ENCODE measurements at places on chromosomes 12 and 14.

DNA sequence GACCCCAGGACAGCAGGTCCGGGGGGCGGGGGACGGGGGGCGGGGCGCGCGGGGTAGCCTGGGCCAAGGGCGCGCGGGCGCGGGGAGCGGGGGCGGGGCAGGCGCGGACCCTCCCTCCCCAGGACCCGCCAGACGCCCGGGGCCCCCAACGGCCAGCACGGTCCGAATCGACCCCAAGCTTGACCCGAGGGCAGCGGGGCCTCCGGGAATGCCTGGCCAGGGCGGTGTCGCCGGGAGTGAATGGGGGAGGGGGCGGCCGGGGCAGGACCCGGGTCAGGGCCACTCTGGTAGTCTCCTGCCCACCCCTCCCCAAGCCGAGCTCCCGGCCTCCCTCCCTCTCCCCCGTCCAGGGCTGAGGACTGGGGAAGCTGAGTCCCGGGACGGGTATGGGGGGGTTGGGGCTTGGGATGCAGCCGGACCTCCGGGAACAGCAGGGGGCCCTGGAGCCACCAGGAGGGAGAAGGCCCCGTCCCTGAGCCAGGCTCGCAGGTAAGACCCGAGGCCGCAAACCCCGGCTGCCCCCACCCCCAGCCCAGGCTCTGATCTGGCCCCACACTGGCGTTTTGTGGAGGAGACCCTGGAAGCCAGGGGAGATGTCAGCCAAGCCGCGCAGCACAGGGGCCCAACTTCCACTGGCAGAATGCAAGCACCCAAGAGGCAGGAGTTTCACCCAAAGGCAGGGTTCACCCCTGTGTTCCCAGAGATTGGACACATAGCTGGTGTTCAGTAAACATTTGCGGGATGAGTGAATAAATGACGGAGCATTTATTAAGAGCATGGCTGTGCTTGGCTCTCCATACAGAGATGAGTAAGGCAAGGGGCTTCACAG is 545 bp upstream of the GALNT9 start:
- DNase-seq: no peak

GRCh38 chr12:29044799-29045198 is 104.3 kb upstream of the FAR2 start:
- no peak for DNase-seq

GRCh38 chr14:104405360-104406226 is 174.0 kb upstream of the C14orf180 start:
- no peak for DNase-seq

GRCh38 chr12:131468206-131468605 is 242.7 kb upstream of the SFSWAP start:
- no peak for DNase-seq

DNA sequence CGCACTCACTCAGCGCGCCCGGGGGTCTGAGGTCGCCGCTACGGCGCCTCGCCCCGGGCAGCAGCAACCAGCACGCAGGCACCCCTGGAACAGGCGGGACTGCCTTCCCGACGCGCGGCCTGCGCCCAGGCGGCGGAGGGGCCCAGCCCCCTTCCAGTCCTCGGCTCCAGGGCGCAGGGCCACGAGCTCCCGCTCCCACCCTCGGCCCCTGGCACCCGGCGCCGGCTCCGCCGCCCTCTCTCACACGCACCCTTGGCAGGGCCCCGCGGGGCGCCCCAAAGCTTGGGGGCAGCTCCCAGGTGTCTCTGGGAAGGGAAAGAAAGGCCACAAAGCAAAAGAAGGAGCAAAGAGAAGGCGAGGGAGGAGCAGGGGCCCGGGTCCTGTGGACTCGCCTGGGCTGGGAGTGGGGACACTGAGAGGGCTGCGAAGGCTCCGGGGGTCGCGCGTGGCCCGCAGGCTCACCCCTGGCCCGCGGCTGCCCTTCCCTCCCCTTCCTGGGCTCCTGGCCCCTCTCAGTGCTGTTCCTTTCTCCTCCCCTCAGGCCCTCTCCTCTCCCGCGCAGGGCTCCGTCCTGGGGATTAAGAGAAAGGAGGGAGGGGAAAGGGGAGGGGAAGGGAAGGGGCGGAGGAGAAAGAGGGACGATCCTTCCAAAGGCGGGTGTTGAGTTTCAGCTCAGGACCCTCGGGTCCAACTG is 907 bp upstream of the EFS start:
- no peak for DNase-seq

DNA sequence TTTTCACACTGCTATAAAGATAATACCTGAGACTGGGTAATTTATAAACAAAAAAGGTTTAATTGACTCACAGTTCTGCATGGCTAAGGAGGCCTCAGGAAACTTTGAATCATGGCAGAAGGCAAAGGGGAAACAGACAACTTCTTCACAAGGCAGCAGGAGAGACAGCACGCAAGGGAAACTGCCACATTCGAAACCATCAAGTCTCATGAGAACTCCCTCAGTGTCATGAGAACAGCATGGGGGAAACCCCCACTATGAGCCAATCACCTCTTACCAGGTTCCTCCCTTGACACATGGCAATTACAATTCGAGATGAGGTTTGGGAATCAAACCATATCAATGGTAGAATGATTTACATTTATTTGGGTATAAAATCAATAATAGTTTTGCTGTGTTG is 558.5 kb downstream of the TMTC2 start:
- DNase-seq: no peak

DNA sequence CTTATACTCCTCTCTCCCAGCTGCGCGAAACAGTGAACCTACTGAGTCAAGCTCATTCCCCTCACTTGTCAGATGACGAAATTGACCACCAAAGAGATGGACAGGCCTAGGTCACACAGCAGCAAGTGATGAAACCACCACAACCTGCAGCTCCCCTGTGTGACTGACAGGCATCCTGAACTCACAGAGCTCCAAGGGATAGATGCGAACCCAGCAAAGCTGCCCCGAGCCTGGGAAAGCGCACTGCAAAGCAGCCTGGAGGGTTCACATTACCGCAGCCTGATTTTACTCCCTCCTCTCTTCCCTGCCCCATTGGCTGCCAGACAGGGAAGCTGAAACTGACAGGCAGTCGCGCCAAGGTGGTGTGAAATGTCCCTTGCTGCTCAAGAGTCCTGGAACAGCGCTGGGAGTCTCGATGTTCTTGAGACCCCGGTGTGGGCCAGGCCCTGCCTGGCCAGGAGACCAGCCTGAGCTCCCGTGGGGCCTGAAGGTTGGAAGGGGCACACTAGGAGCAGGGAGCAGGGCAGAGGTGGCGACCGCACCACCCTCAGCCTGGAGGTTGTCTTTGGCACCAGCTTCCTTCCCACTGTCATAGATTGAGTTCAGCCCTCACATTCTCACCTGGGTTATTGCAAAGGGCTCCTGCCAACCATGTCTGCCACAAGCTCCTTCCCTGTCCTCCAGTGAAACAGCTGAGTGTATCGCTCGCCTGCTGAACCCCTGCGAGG is 36.3 kb downstream of the SNRNP35 start:
- DNase-seq: no peak

DNA sequence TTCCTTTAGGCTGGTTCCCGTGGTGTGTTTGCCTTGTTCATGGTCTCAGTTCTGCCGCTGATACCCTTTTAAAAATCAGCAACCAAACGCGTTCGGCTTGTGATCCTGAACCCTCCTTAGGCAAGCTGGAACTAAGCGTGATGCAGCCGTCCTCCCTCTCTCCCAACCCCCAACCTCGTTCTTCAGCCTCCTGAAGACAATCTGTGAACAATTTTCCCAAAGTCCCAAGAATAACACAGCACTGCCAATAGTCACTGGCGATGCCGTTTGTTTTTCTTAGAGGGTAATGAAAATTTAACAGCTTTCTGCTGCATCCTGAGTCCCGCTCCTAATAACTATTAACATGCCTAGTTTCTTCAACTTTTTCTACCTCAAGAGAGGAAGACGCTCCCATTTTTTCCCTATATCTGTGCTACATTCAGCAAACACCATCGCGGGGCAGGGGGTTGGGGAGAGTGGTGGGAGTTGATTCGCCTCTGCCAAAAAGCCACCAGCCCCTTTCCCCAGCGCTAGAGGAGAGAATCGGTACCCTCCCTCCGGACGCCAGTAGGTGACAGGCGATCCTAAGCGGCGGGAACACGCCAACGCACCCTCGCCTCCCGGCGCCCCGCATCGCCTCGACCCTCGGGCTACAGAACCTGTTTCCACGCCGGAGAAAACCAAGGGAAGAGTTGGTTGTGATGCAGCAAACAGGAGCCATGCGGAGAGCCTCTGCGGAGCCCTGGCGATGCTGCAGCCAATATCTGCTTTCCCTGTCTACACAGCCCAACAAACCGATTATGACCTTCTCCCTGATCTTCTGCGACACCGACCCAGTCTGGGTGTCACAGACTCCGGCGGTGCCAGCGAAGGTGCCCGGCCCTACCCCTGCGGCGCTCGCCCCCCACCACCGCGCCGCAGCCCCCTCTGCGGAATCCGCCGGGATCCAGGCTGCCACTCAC is 752 bp downstream of the PRICKLE1 start:
- DNase-seq: peak; percentile 46

GRCh38 chr12:74490390-74491064 is 47.1 kb upstream of the ATXN7L3B start:
- no peak for DNase-seq

- DNase-seq: no peak
These were observed 7.6 kb upstream of the LRTM2 start for GRCh38 chr12:1812650-1813302.

DNA sequence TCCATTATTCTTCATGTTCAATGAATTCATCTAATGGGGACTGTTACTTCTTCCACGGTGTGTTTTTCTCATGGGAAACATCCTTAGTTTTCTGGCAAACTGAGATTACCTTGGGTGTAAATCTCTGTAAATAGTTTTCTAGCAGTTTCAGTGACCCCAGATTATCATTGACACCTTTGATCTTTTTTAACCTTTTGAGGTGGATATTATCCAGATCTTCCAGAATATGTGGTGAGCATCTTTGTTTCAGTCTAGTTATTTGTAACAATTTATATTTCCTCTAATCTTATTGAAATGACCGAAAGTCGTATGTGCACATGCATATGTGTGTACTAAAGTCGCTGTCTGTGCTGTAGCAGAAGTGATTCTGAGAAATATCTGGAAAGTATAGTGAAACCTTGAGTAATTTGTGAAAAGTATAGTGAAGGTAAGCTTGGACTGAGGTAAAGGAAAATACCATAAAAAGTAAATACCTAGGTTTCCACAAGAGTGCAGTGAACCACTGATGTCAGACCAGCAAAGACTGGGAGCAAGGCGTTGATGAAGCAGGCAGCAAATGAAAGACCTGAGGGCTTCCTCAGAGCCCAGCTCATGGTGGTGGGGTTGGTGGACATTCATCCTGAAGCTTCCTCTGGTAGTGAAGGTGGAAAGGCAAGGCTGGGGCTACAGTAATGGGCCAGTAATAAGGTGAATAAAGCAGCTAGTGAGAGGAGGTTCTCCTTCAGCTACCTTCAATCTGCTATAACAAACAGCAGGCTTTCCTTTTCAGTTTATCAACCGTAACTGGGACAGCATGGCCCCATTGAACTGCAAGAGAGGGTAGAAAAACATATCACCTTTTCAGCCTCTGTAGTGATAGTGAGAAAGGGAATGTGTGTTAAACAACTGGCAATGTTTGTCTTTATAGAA is 480.2 kb upstream of the FBXO33 start:
- DNase-seq: no peak

DNA sequence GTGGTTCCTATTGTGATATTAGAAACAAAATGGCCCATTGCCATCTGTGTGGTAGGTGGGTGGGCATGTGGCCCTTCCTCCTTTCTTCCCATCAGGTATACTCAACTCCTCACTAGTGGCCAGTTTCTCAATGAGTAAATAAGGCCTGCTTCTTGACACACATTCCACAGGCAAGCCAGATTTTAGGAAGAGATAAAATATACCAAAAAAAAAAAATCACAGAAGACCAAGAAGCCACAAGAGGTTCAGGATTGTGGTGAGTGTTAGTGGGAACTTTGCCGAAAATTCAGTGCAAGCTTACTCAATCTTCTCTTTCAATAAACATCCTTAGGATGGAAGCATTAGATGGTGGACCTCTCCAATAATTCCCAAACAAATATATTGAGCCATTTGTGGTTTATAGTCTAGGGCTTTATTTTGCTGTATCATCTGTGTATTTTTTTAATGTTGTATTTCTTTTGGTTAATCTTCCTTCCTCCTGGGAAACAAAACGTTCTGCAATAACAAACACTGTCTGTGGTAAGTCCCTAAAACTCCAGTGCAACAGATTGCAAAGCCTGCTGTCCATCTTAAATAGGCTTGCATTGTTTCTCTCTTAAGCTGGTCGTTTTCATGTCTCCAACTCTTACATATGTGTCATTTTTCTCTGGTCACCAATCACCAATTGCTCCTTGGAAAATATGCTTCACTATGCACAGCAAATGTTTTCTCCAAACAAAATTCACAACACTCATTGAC is 289.9 kb upstream of the KITLG start:
- DNase-seq: no peak

DNA sequence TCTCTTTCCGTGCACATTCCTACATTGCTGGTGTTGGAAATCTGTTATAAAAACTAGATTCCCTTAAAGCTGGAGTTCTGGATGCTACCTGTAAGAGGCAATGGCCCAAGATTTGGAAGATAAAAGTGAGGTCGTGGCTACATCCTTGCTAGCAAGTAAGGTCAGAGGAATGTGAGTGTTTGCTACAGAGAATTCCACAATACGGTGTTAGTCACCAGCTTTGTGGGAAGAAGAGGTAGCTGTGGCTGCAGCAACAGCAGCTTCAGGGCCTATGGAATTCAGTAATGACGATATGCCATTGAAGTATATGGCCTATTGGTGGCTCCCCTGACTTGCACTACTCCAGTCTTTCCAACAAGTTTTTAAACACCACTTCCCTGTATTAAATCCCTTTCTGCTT is 227.7 kb upstream of the TMEM260 start:
- DNase-seq: no peak

DNA sequence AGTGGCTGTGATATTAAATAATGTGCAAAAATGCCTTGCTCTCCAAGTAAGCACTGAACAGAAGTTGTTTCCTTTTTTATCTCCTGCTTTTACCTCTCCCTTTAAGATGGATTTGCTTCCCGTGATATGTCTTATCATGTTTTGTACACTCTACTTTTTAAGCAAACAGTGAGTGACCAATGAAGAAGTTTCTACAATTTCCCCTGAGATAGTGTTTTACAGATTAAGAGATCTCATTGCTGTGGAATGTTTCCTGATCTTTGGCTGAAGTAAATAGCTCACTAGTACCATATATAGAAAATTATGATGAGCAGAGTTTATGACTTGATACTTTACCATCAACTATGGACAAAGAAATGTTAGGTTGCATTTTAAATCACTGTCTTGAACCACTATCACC is 184.8 kb upstream of the PDE3A start:
- DNase-seq: no peak

DNA sequence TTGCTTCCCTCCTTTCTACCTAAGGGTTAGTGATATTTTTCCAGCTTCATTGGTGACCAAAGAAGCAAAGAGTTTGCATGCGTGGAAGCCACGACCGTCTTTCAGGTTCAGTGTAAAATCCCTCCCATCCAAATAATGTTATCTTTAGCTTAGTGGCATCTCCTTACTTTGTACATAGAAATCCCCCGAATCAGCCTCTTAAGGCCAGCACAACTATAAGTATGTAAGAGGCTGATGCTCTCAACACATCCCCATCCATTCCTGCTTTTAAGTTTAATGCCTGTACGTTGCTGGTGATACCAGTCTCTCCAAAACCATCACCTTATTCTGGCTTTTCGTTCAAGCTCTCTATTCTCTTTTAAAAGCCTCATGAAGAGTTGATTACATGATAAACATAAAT is 14.6 kb downstream of the CDKN1B start:
- no peak for DNase-seq

GRCh38 chr12:103626498-103626897 is 39.4 kb downstream of the STAB2 start:
- no peak for DNase-seq

Measured in GOT3 (cell line).